ENCODE measurements at places on chromosomes 13 and 19. TPM values are rescaled to one million over a fixed set of nuclear protein-coding genes. Genes with fewer than 3 reads are reported as not detected.

DNA sequence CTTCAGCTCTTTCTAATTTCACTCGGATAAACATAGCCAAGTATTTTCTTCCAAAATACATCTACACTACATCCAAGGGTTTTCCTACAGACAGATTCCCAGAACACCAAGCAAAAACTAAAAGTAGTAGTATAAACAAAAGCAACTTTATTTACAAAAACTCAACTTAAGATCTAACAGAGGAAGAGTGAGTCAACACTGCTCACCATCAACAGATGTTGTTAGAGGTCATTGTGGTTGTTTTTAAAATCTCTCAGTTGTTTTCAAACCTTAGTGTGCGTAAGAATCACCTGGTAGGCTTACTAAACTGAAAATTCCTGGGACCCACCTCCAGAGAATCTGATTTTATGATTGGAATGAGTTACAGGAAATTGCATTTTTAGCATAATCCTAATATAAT lies 631.7 kb upstream of the SGCG start:
- no peak for DNase-seq

- DNase-seq: no peak
Measured at GRCh38 chr13:78631077-78631476, 27.7 kb upstream of the POU4F1 start.

Gene TSKS
- total RNA-seq: not detected

Gene SIGLEC5
- not detected for total RNA-seq

- DNase-seq: no peak
Measured at GRCh38 chr13:60869225-60869624, 472.2 kb downstream of the TDRD3 start.

- no peak for DNase-seq
Measured at GRCh38 chr13:76446191-76446590, 440.0 kb downstream of the KCTD12 start.

- DNase-seq: no peak
Measured at GRCh38 chr19:42303101-42303464, 659 bp upstream of the PAFAH1B3 start.

DNA sequence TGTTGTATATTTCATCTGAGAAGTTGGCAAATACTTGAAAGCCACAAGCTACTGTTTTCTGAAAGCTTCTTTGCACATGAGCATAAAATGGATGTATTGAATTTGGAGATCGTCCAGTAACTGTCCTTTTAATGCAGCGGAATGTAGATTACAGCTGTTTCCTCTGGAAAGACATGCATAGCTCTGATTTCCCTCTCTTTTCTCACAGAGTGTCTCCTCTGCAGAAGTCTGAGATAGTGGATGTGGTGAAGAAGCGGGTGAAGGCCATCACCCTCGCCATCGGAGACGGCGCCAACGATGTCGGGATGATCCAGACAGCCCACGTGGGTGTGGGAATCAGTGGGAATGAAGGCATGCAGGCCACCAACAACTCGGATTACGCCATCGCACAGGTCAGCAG lies 283.0 kb downstream of the SHISA2 start:
- DNase-seq: no peak

Gene ZNF714
- 3.8 TPM for total RNA-seq

DNA sequence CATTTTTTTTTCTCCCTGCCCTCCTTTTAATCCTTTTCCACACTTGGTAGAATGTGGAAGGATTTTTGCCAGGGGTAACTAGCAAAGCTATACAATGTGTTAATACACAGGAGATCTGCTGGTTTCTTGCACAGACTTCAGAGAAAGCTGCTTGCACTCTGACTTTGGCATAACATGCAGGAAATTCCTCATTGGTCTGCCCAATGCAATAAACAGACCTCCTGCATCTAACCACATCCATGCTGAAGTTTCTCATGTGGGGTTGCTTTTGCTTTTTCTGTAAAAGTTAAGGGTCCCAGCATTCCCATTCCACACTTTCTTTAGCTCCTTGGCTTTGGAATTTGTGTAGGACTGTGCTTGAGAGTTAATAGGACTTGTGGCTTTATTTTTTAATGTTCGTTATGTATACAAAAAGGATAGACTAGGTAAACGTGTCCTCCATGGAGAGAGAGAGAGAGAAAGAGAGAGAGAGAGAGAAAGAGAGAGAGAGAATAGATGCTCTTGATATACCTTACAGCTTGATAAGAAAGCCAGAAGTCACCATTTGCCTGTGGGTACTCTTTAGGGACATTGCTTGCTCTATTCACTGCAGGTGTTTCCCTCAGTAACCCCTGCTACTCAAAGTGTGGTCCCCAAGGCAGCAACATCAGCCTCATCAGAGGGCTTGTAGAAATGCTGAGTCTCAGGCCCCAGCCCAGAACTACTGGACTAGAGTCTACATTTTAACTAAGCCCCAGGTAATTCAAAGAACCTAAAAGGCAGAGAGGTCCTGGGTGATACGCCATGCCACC lies 170.5 kb downstream of the SHISA2 start:
- no peak for DNase-seq

GRCh38 chr19:30932854-30933253 lies 416.4 kb downstream of the TSHZ3 start:
- no peak for DNase-seq

DNA sequence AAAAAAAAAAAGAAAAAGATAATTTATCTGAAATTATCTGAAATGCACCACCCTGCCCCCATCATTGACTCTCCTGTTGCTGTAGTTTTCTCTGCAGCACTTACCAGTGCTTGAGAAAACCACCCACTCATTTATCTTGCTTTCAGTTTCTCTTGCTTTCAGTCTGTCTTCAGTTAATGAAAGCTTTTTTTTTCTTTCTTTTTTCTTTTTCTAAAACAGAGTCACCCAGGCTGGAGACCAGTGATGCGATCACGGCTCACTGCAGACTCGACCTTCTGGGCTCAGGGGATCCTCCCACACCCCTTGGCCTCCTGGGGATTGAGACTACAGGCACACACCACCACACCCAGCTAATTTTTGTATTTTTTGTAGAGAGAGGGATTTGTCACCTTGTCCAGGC lies 4.3 kb upstream of the ACP5 start:
- DNase-seq: no peak
